Right ventricle myocardium inferior (tissue), 1 donor: ENCODE measurements at places on chromosomes 5 and 9. TPM values are rescaled to one million over a fixed set of nuclear protein-coding genes. Genes with fewer than 3 reads are reported as not detected.

DNA sequence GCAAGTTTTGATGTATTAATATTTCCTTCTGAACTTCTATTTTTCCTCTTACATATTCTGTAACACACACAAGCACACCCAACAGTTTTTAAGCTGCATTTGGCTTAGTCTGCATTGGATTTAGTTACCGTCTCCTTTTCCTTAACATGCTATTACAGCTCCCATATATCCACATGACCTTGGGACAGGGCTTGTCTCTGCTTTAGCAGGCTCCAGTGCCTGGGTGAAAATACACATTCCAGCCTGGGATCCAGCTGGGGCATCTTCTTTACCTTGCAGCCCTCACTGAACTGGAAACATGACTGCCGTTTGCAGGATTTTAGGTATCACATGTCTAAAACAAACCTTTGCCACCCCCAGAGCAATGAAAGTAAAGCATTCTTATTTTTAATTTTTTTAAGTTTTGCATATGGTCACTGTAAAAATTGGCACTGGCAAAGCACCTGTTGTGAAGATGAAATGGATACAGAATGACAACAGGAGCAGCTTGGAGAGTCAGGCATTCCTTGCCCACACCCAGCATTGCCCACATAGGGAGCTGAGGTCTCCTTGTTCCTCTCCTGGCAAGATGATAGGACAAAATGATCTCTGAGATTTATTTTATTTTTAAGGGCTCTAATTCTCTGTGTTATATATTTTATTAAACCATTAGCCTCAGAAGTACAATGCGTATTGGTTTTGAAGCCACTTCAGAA, 4.0 kb downstream of the GADD45G start:
- DNase-seq = no peak

- DNase-seq = no peak
Observed at GRCh38 chr9:136119883-136120393, 1.3 kb upstream of the TMEM250 start.

Gene PCDHA9
- not detected for total RNA-seq

GRCh38 chr9:109063760-109064159, 50.5 kb upstream of the CTNNAL1 start:
- no peak for DNase-seq

- no peak for DNase-seq
Observed at GRCh38 chr9:91301161-91301560, 60.6 kb downstream of the AUH start.

GRCh38 chr5:32072054-32072453, 102.1 kb downstream of the GOLPH3 start:
- no peak for DNase-seq

DNA sequence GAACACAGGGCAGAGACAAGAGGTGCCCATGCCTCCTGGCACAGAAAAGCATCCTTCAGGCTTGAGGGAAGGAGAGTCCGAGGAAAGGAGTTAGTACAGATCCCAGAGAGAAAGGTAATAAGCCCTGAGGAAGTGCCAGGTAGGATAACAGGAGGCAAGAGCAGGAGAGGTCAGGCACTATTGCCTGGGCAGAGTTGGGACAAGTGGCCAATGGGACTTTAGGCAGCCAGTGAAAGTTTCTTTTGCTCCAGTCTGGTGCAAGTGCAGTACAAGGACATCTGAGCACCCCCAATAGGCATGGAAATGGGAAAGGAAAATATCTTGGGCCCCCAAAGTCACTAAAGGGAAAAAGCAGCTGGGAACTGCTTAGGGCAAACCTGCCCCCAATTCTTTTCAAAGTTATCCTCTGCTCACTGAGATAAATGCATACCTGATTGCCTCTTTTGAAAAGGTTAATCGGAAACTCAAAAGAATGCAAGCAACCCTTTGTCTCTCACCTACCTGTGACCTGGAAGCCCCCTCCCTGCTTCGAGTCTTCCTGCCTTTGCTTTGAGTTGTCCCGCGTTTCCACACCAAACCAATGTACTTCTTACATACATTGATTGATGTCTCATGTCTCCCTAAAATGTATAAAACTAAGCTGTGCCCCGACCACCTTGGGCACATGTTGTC, 46.5 kb downstream of the ELOVL7 start:
- peak; percentile 15 for DNase-seq

Gene HTR4
- total RNA-seq = 0.22 TPM

DNA sequence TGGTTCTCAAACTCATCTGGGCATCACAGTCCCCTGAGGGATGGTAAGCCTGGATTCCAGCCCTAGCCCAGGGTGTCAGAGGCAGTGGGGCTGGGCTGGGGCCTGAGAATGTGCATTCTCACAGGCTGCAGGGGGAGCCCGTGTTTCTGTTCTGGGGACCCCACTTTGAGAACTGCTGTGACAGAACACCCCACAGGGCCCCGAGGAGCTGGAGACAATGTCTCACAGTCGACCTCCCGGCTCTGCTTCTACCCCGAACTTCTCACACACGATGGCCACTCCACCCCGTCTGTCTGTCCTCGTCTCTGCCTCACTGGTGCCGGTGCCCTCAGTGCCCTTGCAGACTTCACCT, 130.0 kb downstream of the CACNA1B start:
- DNase-seq = no peak

- DNase-seq = no peak
Observed at GRCh38 chr5:142040285-142040684, 27.5 kb upstream of the GNPDA1 start.

Gene RANBP17
- total RNA-seq = 2.7 TPM

DNA sequence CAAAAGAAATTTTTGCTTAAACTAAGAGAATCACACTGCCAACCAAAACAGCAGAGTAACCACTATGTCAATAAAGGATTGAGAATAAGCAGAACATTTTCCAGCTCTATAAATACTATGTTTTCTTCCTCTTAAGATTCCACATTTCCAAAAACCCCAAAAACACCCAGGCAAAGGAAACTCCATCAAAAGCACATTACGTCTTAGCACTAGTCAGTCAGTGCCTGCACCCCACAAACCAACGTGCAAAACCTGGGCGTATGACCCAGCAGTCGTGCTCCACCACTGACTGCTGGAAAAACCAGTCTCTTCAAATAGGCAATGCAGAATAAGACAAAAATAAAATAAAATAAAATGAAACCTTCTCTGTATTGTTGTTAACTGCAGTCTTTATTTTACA, 85.3 kb downstream of the GNAQ start:
- DNase-seq = no peak

Gene CD274
- 12.0 TPM for total RNA-seq

Gene FAM193B
- 29.5 TPM for total RNA-seq

- peak; percentile 94 for DNase-seq
Observed at GRCh38 chr9:136564379-136564988, 18.6 kb upstream of the NOTCH1 start.

DNA sequence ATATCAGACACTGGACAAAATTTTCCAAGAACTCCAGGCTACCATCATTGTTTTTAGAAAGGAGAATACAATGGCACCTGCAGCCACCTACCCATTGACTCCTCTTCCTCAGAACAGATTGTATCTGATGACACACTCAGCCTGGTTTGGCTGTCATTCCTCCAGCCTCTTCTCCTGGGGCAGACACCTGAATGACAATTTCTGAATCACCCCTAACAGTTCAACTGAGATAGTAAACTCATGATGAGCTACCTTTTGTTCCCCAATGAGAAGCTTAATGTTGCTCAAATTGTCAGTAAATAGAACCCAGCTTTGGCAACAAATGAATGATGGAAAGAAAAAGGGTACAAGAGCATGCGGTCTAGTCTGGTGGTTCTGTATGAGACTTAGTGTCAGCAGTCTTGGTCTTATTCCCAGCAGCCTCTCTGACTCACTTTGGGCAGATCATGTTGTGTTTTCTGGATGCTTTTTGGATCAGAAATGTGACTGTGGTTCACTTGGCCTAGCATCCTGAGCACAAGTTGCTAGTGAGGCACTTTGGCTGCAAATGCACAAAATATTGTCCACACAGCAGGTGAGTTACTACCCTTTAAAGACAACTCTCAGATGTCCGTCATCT, 78.3 kb downstream of the MAMDC2 start:
- DNase-seq = no peak

Gene PCDHAC1
- 0.11 TPM for total RNA-seq

- DNase-seq = no peak
Observed at GRCh38 chr9:36479101-36479500, 79.0 kb upstream of the RNF38 start.

DNA sequence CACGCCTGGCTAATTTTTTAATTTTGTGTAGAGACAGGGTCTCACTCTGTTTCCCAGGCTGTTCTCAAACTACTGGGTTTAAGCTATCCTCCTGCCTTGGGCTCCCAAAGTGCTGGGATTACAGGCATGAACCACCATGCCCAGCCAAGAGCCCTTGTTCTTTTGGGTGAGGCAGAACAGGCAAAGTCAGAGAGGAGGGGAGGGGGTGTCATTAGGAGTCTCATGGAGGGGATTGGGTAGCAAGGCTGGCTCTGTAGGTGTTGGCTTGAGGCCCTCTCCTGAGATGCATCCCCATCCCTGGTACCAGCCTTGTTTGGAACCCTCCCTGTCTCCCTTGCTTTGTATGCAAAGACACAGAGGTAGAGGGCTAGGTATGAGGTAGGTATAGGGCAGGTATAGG, 24.1 kb downstream of the GSN start:
- no peak for DNase-seq

- no peak for DNase-seq
Observed at GRCh38 chr5:94072116-94072515, 330.7 kb upstream of the POU5F2 start.

DNA sequence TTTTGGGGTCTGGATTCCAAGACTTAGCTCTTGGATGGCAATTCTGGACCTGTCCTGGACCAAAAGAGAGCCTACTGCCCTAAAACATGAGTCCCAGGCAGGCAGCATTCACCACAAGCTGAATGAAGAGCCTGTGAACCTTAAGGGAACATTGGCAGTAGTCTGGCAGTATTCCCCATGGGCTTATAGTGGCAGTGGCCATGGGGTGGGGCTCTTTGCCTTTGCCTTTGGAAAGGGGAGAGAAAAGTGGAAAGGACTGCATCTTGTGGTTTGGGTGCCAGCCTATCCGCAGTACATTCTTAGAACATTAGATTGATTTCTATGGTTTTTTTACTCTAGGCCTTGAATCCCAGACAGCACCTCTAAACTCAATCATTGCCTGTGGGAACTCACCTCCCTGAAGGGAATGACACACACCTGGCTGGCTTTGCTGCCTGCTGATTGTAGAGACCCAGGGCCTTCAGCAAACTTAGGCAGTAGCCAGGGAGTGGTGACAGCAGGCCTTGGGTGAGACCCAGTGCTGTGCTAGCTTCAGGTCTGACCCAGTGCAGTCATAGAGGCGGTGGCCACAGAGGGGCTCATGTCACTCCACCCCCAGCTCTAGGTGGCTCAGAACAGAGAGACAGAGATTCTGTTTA, 216.3 kb downstream of the CETN3 start:
- DNase-seq = no peak

- DNase-seq = no peak
Observed at GRCh38 chr9:94896512-94896911, 170.0 kb downstream of the AOPEP start.

GRCh38 chr5:6803981-6804550, 90.8 kb downstream of the TENT4A start:
- no peak for DNase-seq

Gene ACER2
- total RNA-seq = 3.2 TPM

DNA sequence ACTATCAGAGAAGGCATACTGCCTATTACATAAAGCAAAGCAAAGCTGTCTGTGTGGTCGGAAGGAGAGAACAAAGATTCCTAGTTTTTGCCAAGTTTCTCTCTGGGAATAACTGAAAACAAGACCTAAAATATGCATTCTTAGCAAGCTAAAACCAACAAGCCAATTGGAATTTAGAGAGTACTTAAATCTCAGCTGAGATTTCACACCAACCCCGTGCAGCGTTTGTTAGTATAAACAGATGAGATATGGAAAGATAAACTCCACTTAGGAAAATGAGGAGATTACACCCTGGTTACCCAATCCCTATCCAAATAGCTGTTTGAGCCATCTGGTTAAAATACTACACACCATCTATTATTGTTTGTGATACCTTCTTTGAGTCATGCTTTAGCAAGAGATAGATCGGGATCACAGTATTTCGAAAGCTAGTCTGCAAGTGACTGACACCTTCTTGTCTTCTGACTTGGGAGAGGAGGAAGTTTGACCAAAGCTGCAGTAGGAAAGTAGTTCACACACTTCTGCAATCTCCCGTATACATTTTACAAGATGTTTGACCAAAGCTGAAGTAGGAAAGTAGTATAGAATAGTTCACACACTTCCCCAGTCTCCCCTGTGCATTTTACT, 18.2 kb downstream of the FAF2 start:
- no peak for DNase-seq

DNA sequence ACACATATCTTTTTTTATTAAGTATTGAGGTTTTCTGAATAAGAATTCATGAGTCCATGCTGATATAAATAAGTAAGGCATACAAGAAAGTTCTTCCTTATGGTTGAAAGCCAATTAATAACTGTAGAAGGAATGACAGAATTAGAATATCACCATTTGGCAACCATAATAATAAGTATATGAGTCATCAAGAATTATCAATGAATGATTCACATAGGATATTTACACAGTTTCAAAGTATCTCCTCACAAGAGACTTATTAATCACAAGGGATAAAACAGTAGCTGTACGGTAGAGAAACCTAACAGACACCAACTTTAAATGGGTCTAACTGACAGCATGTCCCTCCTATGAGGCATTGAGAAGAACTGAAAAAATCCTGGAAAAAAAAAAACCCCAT, 161.6 kb downstream of the NR3C1 start:
- DNase-seq = no peak
